Type B pancreatic cell (in vitro differentiated cells): ENCODE measurements at places on chromosomes 7 and 10.

- no peak for DNase-seq
- peaks cover 51% of the 10 kb centered on the region for H3K36me3 ChIP-seq
- H3K27me3 ChIP-seq, result no peaks in the 10 kb centered on the region
- H3K4me1 ChIP-seq, result peaks cover 39% of the 10 kb centered on the region
These were observed 171.9 kb downstream of the ARID5B start for GRCh38 chr10:62073429-62073828.

DNA sequence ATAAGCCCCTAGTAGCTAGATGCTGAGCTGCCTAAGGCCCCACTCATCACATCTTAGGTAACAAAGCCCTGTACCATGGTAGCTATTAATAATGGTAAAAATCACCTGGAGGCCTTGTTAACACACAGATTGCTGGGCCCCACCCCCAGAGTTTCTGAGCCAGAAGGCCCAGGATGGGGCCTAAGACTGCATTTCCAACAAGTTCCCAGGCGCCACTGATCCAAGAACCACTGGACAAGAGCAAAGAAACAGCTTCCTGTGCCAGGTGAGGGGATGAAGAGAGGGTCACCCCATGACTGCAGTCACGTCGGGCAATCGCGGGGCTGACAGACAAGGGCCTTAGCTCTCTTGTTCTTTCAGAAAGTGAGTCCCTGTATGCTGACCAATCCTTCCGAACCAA lies 46.8 kb downstream of the ACSM6 start:
- no peak overlapping the region for H3K4me3 ChIP-seq
- H3K36me3 ChIP-seq, result peaks cover 19% of the 10 kb centered on the region
- no peaks in the 10 kb centered on the region for H3K27me3 ChIP-seq
- no peaks in the 10 kb centered on the region for H3K4me1 ChIP-seq

DNA sequence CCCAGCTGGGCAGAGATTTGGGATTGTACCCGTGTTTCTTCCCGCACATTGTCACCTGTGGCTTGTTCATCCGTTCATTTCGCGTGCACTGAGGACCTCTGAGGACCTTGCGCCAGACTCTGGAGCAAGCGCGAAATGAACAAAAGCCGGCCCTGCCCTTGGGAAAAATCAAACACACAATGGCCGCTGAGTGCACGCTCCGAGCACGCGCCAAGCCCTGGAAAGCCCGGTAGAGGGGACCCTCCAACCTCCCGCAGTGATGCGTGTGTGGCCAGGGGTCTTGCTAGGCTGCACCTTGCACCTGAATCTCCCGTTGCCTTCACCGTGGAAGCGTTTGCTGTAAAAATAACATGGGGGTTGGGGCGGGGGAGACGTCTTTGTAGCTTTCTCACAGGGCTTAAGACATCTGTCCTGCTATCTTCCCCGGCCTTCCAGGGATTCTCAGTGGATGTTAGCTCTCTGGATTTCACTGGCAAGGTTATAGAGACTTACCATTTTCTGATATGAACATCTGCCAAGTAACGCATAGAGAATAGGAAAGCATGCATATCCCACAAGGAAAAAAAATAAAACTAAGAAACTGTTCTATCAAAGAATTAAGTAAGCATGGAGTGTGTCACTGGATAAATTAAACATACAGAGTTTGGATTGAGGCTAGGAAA lies 37.3 kb downstream of the ZNF777 start:
- no peak for DNase-seq
- H3K4me3 ChIP-seq, result peak overlapping the region; percentile 5
- H3K27me3 ChIP-seq, result no peaks in the 10 kb centered on the region
- no peaks in the 10 kb centered on the region for H3K4me1 ChIP-seq

- peaks cover 50% of the 10 kb centered on the region for H3K27me3 ChIP-seq
- no peak overlapping the region for H3K4me3 ChIP-seq
These were observed 152.9 kb downstream of the CELF2 start for GRCh38 chr10:11170574-11170973.

DNA sequence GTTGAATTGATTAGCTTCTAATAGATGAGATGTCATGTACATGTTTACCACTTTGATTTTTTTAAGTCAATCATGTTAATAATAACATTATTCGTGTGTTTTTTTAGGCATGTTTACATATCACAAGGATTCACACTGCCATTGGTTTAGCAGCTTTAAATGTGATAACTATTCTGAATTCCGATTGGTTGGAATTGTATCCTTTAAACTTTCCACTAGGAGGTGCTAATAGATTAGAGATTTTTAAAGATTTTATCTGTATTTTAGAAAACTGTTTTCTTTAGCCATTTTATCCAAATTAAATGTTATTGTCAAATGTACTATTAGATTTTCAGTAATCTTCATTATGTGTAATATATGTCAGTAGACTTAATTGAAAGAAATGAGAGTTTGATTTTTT lies 83.2 kb downstream of the HECTD2 start:
- no peak for DNase-seq
- H3K27ac ChIP-seq, result no peak overlapping the region
- H3K4me1 ChIP-seq, result no peaks in the 10 kb centered on the region
- no peaks in the 10 kb centered on the region for H3K36me3 ChIP-seq
- no peak overlapping the region for H3K4me3 ChIP-seq

DNA sequence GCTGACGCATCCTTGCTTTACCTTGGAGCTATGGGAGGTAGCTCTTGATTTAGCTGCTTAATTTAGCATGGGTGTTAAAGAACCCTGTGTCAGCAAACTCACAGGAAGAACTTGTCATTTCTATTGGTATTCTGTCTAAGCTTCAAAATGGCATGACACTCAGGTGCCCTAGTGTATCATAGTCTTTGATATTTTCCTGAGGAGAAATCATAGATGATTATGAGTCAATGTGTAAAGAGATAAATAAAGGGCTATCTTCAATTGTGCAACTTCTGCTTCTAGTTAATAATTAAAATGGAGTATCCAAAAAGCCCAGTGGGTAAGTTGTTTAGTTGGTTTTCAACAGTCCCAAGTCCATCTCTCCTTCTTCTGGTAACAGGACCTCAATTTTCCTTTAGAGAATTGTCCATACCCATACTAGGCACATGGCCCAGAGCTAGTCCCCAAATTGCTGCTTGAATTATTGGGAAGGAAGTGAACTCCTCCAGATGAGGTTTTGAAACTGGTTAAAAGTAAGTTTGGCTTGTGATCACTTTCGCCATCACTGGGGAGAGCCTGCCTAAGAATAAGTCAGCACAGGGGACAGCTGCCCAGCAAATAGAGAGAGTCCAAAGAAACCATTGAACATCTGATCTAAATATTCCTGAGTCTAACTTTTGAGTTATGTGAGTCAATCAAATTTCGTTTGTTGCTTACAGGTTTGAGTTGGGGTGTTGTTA lies 169.0 kb upstream of the PHYHIPL start:
- DNase-seq, result no peak
- no peak overlapping the region for H3K4me3 ChIP-seq
- H3K4me1 ChIP-seq, result peaks cover 29% of the 10 kb centered on the region
- H3K36me3 ChIP-seq, result no peaks in the 10 kb centered on the region
